Central memory CD4-positive, alpha-beta T cell (primary cell): ENCODE measurements at places on chromosomes 12 and 14.

GRCh38 chr12:70695361-70696023, 58.3 kb upstream of the PTPRB start:
- DNase-seq, result no peak

GRCh38 chr12:16564675-16565074, 41.3 kb downstream of the LMO3 start:
- no peak for DNase-seq

DNA sequence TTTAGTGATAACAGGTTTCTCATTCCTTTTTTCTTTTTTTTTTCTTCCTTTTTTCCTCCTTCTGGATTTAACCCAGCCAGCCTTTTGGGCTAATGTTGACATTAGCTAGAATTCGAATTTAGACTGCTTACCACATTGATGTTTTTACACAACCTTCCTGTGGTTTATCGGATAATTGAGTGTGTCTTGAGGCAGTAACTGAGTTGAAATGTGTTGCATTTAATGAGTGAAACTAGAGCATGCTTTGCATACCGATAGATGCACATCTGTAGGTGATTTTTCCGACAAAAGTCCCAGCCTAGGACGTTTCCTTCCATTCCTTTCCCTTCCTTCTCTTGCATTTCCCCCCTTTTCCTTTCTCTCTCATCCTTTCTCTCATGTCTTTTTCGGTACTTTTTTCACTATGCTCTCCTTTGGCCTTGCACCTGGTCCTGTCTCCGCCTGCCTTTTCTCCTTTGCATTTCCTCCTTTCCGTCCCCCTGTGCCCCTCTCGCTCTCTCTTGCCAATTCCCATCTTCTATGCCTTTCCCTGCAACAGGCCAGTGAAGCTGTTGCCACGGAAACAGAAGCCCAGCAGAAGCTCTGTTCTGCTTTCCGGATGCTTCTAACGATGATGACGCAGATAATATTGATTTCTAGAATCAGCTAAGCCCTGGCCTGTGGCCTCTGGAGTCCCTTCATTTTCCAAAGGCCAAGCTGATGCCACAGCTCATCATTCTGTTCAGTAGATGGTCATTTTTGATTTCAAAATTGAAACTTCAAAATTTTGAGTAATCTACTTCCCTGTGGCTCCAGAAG, 76.1 kb downstream of the SLC25A47 start:
- no peak for DNase-seq

GRCh38 chr14:68109132-68109900, 289.7 kb downstream of the RAD51B start:
- DNase-seq, result no peak

GRCh38 chr14:102164241-102164641, 24.5 kb downstream of the WDR20 start:
- no peak for DNase-seq

DNA sequence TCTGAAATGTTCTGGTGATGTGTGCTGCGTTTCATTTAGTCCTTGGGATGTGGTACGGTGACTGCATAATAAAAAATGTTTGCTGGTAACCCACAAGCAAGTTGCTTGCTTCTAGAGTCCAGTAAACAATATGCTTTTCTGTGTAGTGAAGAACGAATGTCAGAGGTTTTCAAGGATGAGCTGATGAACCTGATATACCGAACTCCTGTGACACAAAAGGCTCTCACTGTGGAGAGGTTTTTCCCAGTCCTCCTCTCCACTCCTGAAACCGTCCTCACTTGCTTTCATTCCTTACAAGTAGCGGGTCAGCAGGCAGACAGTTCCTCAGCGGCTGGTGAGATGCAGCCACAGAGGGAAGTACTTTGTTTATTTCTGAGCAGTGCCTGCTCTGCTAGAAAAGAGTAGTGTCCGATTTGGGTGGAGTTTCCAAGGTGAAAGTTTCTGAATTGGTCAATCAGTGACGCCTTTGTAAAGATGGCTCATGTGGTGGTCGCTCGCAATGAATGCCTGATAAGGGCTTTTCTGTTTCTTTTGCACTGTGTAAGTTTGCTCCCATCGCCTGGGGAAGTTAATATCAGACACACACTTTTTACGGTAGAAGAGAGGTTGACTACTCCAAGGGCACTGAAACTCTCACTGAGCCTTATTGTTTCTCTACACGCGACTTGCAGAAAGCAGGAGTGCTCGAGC, 3.0 kb downstream of the ETV6 start:
- DNase-seq, result no peak

DNA sequence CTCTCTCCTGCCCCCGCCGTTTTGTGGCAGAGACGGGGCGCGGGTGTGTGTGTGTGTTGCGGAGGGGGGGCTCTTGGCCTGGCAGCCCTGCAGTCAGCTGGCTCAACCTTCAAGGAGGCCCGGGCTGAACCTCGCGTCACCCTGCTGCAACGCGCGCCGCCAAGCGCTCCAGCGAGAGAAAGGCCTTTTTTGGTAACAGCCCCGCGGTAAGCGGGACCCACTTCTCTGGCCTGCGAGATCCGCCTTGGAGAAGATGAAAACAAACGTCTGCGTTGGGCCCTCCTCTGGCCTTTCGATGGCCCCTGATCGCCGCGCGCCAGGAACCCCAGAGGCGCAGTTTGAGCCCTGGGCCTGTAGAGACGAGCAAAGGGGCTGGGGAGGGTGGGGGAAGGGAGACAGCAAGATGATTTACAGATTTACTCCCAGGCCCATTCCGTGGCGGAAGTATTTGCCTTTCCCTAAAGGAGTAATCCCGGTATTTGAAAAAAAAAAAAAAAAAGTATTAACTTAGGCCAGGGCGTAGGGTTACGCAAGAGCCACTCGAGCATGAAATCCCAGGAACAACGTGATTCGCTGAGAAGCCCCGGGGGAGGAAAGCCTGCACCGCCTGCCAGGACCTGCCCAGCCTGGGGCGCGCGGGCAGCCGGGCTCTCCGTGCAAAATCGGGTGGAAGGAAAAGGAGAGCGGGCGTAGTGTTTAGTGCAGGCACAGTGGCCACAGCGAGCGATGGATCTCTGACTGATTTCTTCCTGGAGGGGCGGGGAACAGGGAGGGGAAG, 4.5 kb upstream of the IRF2BPL start:
- peak; percentile 70 for DNase-seq

DNA sequence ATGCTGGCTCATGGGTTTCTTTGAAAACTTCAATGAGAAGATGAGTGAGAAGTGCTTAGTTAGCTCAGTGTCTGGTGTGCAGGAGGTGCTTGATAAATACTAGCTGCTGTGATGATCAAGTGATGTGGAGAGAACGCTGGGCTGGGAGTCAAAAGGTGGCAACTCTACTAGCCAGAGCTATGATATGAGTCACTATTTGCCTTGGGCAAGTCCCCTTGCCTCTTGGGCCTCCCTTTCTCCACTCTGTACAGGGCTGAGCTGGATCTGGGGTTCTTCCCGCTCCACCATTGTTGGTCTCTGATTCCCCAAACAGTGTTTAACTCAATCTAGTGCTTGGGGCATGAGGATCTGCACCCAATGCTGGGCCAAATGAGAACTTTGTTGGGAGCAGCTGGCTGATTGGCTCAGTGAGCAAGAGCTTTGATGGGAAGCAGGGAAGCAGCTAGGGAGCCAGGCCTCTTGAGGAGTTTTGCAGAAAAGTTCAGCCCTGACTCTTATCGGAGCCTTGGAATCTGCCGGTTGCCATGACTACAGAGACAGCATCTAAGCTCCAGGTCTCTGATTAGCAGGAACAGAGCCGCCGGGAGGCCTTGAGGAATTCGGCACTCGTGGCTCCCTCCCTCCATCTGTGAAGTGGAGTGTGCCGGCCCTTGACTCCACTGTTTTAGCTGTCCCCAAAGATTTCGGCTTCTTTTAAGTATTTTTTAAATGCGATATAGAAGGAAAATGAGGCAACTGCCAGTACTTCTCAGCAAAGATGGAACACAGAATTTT, 82.1 kb upstream of the HSPB8 start:
- DNase-seq, result no peak

DNA sequence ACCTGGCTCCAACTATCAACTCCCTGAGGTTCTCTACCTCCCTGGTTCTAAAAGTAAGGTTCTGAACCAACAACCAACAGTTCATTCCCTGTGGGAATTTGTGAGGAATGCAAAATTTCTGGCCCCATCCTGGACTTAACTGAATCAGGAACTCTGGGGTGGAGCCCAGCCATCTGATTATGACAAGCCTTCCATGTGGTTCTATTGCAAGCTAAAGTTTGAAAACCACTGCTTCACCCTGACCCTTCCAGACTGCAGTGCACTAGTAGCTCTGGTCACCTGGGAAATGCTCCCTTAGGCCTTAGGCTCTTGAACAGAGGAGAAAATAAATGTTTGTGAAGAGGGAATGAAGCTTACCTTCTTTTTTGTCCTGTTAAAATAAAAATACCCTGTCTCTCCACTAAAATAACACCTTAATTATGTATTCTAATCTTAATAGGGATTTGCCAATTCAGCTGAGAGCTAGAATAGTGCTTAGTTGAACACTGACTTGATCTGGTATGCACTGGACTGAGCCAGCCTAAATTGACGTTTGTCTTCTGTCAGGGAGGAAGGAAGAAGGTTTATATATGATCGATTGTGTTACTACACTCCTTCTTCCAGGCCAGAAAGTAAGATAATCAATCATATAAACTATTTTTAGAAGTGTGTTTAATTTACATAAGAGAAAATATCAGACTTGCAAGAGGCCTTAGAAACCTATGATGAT, 39.1 kb upstream of the DDHD1 start:
- no peak for DNase-seq

GRCh38 chr14:52852810-52853521, 61.6 kb upstream of the GNPNAT1 start:
- DNase-seq, result no peak

DNA sequence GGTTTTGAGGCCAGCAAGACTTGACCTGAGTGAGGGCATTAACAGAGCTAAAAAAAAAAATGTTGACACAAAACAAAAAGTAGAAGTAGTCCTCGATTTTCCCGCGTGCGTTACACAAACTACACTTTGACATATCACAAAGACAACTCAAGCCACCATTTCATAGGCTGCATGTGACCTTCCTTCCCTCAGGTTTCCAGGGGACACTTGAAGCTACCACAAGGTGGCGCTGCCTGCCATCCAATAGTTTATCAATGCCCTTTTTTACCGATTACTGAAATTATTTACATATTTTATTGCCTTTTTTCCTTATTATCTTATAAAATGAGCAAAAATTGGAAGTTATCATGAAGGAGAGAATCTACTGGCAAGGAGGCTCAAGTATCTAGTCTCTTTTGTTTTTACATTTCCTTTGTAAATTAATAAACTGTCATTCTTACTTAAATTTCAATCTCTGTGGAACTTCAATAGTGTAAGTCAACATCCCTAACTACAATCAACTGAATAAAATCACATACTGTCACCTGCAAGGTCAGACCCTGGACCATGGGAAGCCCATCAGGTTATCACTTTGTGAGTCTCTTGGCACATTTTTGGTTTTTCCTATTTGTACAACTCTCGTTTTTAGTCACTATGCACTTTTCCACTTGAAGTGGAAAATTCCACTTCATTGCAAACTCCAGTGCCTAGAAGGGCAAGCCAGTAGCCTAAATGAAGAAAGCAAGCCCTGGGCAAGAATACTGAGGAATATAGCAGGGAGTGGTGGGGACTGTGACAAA, 84.6 kb upstream of the CPSF6 start:
- DNase-seq, result peak; percentile 68

DNA sequence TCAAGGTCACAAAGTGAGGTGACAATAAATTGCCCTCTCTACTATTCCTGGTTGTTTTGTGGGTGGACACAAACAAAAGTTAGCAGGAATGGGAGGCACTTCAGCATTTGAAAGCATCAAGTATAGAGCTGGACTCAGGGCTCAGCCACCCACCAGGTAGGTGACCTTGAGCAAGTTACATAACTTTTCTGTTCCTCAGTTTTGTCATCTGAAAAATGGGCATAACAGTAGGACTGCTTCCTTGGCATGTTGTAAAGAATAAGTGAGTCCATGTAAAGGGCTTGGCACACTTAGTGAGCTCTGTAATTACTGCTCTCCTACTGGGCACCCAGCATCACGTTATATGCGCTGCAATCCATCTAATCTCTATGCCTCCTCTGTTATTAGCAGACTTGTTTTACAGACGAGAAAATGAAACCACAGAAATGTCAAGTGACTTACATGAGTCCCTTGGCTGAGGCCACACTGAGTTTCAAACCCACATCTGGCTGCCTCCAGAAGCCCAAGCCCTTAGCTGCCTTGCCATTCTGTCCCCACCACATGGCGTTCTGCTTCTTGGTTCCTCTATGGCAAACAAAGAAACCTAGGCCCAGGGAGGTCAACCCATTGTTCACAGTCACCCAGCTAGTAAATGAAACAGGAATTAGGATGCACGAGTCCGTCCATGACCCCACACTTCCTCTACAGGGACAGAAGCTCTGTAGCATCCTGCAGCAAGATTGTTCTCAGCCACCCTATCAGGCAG, 63.2 kb upstream of the SLC24A4 start:
- no peak for DNase-seq

DNA sequence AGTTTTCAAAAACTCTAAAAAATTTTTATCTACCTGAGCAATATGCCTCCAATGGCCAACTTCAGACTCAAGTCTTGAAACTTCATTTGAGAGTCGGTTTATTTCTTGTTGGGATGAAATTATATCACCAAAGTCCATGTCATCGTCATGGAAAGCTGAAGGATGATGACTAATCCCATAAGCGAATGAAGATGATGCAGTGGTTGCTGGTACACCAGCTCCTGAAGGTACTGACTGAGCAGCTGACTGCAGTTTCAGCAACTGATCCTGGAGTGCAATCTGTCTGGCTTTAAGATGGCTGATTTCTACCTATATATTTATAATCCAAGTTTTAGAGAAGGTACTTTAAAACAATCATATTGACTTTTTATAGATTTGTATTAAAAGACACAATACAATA, 18.3 kb downstream of the TRIP11 start:
- no peak for DNase-seq

DNA sequence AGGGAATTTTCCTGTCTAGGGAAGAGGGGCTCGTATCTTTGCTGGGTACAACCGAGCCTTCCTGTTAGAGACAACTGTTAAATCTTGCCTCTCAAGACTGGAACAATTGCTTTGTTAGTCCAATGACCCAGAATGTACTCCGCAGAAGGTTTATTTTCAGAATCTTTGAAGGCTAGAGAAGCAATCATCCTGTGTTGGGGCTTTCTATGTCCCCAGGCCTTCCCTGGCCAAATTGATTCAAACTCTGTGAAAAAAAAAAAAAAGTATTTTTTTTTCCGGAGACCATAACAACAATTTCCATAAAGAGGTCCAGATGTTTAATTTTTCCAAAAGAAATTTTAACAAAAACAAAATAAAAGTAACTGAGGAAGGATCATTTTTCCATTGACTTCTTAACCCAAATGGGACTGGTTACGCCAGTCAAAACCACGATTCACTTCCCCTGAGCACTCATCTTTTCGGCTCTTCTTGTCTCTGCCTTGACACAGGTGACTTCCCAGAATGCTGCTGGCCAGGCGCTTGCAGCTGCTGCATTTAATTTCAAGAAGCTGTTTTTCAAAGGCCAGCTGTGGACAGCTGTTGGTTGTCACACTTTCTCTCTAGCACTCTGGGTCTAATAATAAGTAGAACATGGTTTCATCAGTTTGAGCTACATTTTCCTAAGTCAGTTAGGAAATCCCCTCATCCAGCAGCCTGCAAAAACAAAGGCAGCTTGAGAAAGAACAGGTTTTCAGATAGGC, 81.6 kb upstream of the MANSC4 start:
- no peak for DNase-seq

DNA sequence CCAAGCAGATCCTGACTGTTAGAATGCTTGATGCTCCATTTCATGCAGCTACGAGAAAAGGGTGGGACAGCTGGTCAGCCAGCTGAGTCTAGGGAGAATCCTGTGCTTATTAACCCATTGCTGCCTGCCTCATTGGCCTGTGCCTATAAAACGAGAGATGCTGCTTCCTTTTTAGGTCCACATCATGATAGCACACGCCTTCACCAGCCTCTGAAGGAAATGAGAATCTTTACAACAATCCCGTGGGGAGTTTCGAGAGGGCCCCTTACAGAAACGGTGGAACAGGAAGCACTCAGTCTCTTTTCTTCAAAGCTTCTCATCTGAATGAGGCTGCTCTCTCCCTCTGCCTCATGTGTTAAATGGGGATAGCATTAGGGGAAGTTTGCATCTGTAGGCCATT, 147.3 kb upstream of the RFLNA start:
- no peak for DNase-seq
